Cortex of kidney (tissue), 1 donor: ENCODE measurements at places on chromosomes 11 and 22.

GRCh38 chr11:1988667-1989317 is 8.8 kb downstream of the H19 start:
- DNase-seq, result no peak

GRCh38 chr11:45650166-45651095 is 15.0 kb downstream of the CHST1 start:
- DNase-seq, result no peak

- DNase-seq, result no peak
Observed at GRCh38 chr22:48784701-48785503, 1042.8 kb downstream of the BRD1 start.

DNA sequence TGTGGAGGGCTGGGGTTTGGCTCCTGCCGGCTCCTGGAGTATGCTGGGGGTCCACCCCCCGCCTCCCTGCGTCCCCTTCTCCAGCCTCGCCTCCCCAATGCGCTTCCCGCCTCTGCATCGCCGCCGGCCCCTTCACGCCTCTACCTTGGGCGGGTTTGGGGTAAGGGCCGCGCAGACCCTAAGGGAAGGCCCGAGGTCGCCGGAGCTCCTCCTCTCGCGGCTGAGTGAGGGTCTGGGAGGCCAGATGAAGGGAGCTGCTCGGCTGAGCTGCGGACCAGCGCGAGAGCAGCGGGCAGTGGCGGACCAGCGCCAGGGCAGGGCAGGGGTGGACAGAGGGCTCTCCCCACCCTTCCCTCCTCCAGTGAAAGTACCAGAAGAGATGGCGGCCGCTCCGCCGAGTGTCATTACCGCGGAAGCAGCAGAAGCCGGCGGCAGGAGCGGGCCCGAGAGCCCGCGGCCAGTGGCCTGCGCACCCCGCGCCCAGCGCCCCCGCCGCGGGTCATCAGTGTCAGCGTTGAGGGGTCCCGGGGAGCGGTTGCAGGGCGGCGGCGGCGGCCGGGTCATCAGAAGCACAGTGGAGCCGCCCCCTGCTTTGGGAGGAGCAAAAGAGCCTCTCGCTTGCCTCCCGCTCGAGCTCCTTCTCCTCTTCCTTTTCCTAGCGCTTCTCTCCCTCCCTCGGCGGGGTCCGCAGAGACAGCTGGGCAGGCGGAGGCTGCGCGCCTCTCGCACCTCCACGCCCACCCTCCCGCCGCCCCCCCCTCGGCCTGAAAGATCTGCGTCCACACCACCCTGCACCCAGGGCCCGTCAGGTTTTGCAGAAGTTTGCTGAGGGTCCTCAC is 255.6 kb upstream of the CADM1 start:
- DNase-seq, result no peak

DNA sequence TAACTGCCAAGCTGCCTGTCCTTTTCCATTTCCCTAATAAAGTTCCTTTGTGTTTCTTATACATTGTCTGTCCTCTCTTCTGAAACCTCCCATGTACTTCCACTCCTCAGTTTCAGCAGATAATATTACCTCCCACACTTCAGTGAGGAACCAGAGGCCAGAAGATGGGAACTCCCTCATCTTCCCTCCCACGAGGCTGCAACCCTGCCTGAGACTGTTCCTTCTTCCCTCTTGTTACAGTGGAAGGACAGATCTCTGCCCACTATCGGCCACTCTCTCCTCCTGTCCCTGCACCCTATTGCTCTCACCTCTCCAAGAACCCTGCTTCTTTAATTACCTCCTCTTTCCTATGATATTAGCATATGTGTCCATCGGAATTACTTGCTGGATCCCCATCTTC is 38.1 kb upstream of the SWAP70 start:
- no peak for DNase-seq

- DNase-seq, result no peak
Observed at GRCh38 chr11:9804419-9804902, 140.6 kb downstream of the SWAP70 start.

GRCh38 chr11:29937526-29937925 is 79.3 kb downstream of the KCNA4 start:
- no peak for DNase-seq

GRCh38 chr11:36792996-36793914 is 195.2 kb upstream of the RAG2 start:
- no peak for DNase-seq

DNA sequence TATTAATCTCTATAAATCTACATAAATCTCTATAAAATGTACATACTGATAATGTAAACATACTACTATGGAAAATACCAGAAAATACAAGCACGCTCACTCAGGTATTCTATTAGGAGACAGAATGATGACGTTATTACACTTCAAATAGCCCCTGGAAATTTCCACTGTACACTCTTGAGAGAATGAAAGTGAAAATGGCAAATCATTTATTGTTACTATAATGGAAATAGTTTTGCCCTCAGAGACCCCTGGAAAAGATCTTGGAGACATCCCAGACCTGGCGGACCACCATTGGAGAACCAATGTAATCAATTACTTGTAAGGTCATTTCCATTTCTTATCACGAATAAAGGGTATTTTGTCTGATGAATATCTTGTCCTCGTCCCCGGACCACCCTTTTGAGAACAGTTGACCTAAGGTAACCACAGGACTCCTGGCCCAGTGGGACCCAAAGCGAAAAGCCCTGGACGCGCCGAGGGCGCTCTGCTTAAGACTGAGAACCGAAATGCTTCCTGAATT is 509 bp upstream of the PRRG4 start:
- DNase-seq, result no peak

DNA sequence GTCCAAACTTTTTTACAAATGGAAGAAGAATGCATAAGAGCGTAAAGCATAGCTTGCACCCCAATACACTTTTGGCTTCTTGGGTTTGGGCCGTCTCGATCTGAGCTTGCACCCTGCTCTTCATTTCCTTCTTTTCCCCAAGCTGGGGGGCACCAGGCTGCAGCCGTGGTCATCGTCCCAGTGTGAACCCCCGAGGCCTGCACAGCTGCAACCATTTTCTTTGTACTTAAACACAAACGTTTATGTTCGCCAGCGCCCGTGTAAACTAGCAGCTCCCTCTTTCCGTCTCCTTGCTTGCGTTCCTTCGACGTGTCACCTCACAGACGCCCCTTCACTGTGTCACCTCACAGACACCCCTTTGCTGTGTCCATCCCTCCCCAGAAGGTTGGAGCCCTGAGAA is 10.1 kb downstream of the KRTAP5-5 start:
- no peak for DNase-seq

GRCh38 chr11:130865091-130865773 is 51.0 kb downstream of the SNX19 start:
- no peak for DNase-seq

DNA sequence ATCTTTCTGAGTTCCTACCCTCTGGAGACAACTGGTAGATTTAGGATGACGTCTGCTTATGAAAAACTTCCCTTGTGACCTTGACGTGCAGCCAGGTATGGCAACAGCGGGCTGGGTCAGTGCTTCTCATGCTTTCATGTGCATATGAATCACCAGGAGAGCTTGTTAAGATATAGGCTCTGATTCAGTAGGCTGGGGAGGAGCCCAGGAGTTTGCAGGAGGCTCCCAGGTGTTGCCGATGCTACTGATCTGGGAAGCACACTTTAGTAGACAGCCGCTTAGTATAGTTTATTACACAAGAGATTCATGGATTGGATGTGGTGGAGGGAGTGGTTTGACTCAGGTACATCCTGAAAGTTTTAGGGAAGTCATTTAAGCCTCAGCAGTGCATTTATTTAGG is 23.8 kb downstream of the DIXDC1 start:
- DNase-seq, result no peak

- DNase-seq, result no peak
Observed at GRCh38 chr11:117554601-117555333, 227.1 kb downstream of the CEP164 start.

DNA sequence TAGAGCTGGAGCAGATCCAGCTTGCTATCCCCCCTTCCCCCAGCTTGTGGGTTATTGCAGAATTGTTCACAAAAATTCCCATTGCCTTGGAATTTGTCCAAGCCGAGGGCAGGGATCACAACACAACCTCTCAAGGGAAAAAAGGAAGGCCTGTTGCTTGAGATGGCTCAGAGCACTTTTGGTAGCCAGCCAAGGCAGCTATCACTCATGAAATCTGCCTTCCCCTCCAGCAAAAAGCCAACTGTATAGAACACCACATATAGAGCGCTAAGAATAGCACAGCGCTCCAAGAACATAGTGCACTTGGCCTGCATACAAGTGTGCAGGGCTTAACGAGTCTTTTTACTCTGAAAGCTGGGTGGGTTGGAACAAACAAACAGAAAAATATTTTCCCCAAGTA is 46.2 kb downstream of the FAM83F start:
- no peak for DNase-seq

DNA sequence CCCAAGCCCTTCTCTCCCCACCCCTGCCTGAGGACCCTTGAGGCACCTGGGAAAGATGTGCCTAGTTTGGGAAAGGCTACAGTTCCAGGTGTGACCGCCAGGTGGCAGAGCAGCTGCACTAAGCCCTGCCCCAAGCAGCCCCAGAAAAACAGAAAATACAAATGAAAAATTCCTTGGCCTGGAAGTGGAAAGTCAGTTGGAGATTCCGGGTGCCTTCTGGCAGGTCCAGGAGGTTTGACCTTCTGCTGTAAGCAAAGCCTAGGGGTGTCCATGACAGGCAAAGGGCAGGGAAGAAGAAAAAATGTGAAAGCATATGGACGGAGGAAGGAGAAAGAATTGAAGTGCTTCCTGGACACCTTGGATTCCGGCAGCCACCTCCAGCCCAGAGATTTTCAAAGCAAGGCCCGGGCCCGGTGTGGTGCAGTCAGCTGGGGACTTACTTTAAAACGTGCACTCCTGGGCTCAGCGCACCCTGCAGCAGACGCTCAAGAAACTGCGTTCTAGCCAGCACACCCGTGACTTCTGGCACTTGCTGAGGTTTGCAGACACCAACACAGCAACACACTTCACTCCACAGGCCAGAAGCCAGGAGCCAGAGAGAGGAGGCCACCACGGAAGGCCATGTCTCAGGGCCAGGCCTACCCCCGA is 37.3 kb upstream of the SLC22A12 start:
- no peak for DNase-seq

DNA sequence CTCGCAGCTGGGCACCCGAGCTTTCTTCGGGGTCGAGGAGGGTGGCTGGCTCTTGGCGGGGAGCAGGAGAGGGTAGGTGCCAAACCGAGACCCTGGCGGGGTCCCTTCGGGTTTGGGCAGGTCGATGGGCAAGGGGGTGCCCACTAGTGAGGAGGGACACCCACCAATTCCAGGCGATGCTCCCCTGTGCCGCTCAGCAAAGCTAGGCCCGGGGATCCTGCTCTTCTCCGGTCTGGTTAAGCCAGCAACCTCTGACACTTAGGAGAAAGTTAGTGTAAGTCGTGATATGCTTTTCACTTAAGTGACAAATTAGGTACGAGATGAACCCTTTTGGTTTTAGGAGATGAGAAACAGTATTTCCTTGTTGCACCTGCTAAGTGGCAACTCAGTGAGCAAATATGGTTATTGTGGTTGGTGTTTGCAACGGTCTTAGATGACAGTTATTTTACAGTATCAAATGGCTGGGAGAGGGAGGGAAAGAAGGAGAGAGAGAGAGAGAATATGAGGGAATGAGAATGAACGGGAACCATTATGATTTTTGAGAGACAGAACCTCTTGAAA is 565 bp downstream of the NUCB2 start:
- DNase-seq, result no peak

- DNase-seq, result no peak
Observed at GRCh38 chr11:932435-932834, 6.8 kb downstream of the AP2A2 start.

- DNase-seq, result no peak
Observed at GRCh38 chr11:82930229-82930628, 28.7 kb downstream of the DDIAS start.

DNA sequence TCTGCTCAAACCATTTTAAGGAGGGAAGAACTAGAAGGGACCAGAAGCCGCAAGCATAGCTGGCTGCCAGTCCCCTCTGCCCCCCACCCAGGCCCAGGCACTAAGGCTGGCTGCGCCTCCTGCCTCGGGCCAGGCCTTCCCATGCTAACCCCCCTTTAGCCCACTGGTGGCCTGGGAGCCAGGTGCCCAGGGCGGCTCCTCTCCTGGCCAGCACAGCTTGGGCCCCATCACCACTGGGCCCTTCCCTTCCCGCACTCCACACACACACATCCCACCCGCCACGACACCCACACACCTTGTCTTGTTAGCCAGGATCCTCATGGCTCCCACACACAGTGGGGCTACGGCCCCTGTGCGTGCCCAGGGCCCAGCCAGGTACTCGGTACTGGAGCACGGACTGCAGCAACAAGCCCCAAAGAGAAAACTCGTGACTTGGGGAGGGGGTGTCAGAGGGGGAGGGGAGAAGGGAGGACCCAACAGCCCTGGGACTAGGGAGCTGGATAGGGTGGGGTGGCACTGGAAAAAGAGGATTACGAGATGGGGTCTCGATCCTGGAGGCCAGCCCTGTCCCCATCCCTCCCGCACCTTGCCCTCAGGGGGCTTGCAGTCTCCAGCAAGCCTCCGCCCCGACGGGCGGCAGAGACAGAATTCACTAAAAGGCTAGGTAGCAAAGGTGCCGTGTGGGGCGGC is 16.0 kb downstream of the BCL9L start:
- DNase-seq, result no peak

GRCh38 chr11:86064220-86064803 is 4.6 kb downstream of the PICALM start:
- no peak for DNase-seq

GRCh38 chr11:5115339-5115738 is 22.8 kb downstream of the OR52A5 start:
- DNase-seq, result no peak

- no peak for DNase-seq
Observed at GRCh38 chr11:33630936-33631748, 69.5 kb downstream of the C11orf91 start.

DNA sequence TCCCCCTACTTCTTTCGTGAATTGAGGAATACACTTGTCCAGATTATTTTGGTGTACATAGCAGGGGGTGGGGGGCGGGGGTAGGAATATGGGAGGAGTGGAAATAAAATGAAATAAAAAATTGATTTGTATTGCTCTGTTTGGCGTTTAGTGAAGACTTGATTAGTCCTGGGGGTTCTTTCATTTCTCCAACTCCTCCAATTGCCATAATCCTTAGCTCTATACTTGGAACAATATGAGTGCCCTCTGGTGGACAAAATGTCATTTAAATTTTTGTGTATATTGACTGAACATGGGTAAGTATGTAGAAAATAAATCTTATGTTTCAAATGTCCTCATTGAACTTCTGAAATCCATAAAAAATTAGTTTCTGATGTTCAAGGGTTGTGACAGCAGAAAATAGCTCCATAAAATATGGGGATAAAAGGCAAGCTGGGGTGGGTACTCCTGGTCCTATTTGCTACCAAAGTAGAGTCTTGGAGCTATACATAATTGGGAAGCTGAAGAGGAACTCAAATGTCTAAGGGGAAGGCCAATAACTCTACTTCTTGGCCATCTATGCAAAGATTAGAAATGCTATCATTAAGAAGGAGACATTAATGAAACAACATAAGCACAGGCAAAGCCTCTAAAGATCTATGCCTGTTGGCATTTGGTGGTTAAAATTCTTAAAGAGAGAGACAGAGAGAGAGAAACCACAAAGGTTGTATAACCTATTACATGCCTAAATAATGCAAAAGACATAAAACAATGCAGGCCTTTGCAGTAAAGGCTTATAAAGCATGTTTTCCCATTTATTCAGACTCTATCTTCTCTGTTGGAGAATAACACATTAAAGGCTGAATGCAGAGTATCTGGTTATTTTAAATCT is 421.6 kb downstream of the METTL15 start:
- DNase-seq, result no peak
